ENCODE measurements at places on chromosomes 11 and 22.

- DNase-seq: no peak
Measured at GRCh38 chr11:61071913-61072312, 30.4 kb upstream of the CD5 start.

GRCh38 chr11:104320097-104320496, 156.2 kb upstream of the PDGFD start:
- no peak for DNase-seq

GRCh38 chr22:38569181-38569971, 607 bp downstream of the DMC1 start:
- no peak for DNase-seq

DNA sequence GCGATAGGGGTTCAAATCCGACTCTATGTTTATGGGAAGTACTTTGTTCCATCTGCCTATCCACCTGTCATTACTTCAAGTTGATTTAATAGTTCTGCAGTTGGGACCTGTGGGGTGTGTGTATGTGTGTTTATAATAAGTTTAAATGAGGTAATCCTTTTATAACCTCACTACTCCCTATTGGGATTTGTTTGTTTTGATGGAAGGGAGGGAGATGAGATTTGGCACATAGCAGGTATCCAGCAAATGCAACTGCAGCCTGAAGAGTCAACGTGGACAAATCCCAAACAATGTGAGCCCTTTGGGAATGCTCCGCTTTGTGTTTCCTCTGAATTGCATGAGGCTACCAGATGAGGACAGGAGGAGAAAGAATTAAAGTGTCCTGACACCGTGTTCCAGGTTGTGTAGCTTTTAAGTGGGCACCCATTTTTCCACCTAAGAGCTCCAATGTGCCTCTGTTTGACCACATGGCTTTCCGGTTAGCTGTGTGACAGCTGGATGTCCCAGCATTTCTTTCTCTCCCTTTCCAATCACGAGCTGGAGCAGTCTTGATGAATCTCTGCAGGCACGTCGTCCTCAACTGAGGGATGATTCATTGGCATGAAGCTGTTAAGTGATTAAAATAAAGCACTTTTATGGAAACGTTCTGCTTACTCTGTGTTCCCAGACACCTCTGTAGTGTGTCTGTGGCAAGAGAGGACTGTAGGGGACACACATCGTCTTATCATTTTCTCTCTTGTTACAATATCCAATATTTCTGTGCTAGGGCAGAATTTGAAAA, 610.7 kb downstream of the NTM start:
- DNase-seq: no peak

- DNase-seq: no peak
Measured at GRCh38 chr11:113243696-113244095, 70.7 kb upstream of the TTC12 start.

DNA sequence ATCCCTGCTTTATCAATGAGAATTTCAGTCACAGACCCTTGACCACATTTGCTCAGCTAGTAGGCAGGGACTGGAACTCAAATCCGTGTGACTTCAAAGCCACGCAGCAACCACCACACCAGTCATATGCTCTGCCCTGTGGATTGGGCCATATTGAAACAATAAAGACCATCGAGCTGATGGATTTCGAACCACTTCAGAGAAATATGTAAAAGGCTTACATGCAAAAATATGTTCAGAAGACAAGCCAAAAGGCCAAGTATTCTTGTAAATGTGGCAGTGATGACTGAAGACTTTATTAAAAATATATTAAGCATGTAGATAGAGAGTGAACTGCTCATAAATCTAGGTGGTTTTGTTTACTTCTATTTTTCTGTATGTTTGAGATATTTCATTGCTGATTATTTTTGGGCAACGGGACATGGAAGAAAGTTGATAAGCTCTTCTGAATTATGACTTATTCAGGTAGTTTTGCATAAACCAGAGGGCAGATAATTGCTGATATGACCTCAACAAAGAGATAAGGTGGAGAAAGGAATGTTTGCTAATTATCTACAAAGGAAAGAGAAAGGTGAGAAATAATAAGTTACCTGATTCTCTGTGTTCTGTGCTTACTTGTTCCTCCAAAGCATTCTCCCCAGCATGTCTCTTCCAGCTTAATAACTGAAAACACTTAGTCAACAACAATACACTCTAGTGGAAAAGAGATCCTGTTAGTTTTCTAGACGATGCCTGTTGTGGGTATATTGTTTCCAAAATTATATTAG, 99.4 kb downstream of the PDHX start:
- DNase-seq: no peak

- DNase-seq: no peak
Measured at GRCh38 chr11:132719684-132720083, 812.6 kb downstream of the OPCML start.

DNA sequence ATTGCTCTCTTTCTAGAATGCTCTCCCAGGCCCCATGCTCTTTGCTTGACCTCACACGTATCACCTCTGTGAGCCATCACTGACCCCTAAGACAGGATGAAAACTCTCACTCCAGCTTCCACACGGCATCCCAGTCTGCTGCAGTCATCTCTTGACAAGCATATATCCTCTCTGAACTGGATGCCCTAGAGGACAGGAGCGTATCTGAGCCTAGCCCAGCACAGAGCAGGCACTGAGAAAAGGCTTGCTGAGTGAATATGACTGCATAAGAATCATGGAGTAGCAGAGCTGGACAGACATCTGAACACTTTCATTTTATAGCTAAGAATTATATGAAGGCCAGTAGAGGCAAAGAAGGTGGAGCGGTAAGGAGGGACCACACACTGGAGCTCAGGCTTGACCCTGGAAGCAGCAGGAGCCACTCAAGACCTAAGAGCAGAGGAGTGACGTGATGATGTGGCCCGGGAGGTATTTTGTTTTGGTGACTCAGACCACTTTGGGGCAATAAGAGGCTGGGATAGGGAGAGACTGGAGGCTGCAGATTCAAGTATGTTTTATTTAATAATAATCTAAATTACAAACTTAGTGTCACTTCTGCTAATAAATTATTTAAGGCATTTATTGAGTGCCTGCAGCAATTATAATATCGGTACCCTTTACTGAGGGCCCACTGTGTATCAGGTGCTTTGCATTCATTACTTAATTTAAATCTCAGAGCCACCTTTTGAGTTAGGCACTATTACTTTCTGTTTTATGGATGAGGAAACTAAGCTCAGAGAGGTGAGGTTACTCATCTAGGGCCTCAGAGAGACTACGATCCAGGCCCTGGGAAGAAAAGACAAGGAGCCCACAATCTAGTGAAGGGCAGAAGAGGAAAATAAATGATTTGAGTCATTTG, 42.6 kb downstream of the MAP6 start:
- DNase-seq: peak; percentile 90

DNA sequence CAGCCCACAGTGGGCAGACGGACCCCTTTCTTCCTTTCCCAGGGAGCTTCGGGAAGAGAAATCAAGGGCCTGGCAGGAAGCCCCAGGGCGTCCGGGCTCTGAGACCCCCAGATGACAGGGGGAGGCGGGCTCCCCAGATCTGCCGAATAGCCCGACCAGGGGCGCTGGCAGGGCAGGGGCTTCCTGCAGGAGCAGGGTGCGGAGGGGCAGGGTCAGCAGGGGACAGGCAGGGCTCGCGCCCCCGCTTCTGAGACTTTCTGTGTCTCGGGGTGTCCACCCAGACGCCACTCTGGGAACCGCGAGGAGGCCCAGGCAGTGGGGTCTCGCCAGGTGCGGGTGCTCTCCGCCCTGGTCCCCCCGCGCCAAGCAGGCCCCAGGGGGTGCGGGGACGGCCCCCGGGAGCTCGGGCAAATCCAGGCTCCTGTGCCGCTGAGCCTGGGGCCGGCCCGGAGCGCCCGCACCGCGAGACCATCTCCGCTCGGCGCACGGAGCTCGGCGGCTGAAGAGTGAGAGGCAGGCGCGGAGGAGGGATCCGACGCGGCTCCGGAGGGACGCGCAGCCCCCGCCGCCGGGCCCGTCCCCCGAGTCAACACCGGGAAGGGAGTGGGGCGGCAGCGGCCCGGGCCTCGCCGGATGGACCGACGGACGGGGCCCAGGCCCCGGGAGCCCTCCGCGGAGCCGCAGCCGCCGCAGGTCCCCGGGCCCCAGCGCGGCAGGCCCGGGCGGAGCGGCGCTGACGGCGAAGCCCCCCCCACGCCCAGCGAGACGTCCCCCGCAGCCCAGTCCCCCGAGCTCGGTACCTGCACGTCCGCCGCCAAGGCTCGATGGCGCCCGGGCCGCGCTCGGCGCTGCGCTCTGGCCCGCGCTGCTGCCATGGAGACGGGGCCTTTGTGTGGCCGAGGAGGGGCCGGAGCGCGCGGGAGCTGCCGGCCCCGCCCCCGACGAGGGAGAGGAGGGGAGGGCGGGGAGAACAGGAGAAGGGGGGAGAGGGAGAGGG, at the start of gene PLXNB2:
PLXNB2 (minus strand) TSS at position 894 of the 997 bp plus-strand sequence. CDS start 17,062 bp downstream, outside the sequence.
- peak; percentile 74 for DNase-seq

DNA sequence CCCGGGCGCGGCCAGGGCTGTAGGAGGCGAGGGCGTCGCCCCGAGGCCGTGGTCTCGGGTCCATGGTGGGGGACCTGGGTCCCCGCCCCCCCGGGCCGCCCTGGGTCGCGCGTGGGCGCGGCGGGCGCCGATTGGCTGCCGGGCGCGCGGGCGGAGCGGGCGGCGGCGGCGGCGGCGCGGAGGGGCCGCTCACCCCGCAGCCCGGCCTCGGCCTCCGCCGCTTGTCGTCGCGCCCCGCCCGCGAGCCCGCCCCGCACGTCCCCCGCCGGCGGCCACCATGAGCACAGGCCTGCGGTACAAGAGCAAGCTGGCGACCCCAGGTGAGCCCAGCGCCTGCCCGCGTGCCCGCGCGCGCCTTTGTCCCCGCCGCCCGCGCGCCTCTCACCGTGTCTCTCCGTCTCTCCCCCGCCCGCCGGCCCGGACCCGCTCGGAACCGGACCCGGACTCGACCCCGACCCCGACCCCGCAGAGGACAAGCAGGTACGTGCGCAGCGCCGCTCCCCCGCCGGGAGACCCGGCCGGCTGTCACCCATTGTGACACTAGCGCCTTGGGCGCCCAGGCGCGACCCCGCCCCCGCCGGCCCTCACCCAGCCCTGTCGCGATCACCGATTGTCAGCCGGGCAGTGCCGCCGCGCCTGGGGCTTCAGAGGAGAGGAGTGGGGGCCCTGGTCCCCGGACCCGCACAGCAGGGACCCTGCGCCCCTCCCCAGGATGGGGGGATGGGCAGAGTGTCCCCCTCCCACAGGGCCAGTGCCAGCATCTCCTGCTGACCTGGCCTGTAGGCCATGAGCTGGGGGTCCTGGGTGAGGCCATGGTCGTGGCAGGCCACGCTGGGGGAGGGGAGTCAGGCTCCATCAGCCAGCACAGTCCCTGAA, at the start of gene SEPTIN5:
SEPTIN5 (plus strand) TSS at position 192 of the 876 bp plus-strand sequence; CDS start at position 278, 86 bp downstream.
- no peak for DNase-seq

Data from fibroblast of mammary gland (primary cell).